ENCODE measurements at places on chromosomes 6 and 20.

- no peak for DNase-seq
Measured at GRCh38 chr20:45416917-45417316, 976 bp downstream of the PIGT start.

GRCh38 chr6:136403110-136403980 is 113.7 kb upstream of the BCLAF1 start:
- DNase-seq = no peak

DNA sequence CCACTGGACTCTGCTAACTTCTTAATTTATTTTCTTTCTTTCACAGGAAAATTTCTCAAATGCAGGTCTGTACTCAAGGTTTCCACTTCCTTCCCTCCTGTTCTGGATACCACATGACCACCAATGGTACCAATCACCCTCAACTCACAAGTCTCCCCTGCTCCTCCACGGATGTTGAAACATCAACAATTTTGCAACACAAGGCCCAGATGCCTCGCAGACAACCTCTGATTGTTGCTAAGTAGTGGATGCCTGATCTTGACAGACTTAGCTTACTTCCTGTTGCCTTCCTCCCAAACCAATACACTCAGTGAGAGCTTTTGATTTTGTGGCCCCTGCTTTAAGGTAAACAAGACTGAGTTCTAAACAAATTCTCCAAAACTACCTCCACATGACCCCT is 146.6 kb downstream of the FRK start:
- no peak for DNase-seq

DNA sequence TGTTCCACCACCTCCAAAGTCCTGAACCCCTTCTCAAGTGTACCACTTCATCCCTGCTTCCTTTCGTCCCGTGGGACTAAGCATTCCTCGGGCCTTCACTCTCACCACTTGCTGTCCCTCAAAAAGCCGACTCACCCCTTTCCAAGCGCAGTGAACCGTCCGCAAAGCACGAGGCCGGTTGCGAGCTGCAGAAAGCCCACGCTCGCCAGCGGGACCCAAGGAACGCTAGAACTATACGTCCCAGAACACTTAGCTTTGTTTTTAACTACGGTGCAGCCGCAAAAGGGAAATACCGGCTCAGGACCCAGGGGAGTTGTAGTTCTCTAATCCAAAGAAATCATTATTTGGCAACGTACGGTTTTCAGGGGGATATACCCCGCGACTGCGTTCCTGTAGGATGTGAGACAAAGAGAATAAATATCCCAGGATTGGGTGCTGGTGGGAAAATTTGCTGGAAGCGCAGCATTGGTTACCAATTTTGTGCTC is 416 bp upstream of the POLR1H start:
- DNase-seq = peak; percentile 30

- peak; percentile 79 for DNase-seq
Measured at GRCh38 chr20:52312132-52312729, 120.7 kb upstream of the ZFP64 start.

GRCh38 chr20:17699931-17700351 is at the start of gene BANF2:
Gene BANF2, plus strand, starts transcription at chr20:17699966. Its CDS starts 25,060 bp downstream, at chr20:17725026.
- no peak for DNase-seq

- no peak for DNase-seq
Measured at GRCh38 chr6:112033791-112034615, 19.9 kb upstream of the CCN6 start.

DNA sequence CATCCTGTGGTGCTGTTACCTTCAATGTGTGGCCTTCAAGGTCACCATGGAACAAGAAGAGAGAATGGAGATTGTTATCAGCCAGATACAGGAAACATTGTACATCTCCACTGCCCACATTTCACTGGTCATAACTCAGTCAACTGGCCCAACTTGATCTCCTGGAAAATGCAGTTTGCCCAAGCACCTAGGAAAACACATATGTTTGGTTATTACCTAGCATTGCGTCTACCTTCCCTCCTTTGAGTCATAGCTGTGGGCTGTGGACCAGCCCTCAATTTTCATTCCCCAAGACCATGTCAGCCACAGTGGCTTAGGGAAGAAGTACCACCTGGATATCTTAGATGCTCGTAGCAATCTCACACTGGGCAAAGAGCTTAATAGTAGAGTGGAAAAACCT is 513.4 kb downstream of the KIF16B start:
- no peak for DNase-seq

DNA sequence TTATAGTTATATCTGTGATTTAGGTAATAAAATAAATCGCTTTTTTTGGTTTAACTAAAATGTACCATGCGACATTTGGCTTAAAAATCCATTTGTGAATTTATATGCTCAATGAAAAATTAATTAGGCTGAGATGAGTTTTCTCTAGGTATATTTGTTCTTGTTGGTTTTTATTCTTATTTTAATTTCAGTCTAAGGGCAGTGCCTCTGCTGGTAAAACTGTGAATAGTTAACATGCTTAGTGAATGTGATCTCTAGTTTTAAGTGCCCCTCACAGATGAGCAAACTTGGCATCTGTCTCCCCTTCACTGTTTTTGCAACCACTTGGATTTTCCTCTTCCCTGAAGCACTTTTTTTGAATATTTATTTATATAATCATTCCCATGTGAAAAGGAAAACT is 822.7 kb downstream of the GRIK2 start:
- no peak for DNase-seq

DNA sequence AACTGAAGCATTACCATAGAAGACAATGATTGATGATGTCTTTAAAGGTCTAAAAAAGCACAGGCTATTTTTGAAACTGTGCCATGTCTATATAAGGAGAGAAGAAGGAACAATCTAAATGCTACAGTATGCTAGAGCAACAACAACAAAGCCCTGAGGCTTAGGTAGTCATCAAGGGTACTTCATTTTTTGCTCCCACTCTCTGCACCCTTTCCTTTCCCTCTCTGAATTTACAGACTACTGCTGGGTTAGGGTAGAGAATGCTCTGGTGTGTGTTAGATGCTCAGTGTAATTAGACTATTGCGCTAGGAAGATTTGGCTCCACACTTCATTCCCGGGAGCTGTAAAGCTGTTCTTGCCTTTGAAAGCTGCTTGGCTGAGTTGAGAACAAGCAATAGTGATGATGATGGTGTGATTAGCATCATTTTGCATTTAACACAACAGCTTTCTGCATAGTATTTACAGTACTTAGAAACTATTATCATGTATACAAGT is 1262.5 kb upstream of the CITED2 start:
- no peak for DNase-seq

GRCh38 chr6:134605034-134605433 is 287.1 kb upstream of the SGK1 start:
- no peak for DNase-seq

GRCh38 chr20:4170621-4171537 is 155.5 kb upstream of the RNF24 start:
- no peak for DNase-seq

- no peak for DNase-seq
Measured at GRCh38 chr6:28738396-28738765, 185.4 kb downstream of the TRIM27 start.

DNA sequence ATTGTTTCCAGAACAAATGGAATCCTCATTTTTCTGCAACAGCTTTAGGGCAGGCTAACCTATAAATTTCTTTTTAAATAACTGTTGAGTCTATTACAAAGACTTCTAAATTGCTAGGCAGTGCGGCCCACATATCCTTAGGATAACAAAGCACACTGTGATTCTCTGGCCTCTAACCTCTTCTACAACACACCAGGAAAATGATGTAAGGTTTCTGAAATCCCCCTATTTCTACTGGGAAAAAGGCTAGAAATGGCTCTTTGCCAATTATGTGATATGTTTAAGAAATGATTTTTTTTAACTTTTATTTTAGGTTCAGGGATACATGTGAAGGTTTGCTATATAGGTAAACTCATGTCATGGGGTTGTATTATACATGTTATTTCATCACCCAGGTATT is 17.3 kb upstream of the NT5E start:
- DNase-seq = no peak

- no peak for DNase-seq
Measured at GRCh38 chr6:139308936-139309603, 17.3 kb upstream of the TXLNB start.

DNA sequence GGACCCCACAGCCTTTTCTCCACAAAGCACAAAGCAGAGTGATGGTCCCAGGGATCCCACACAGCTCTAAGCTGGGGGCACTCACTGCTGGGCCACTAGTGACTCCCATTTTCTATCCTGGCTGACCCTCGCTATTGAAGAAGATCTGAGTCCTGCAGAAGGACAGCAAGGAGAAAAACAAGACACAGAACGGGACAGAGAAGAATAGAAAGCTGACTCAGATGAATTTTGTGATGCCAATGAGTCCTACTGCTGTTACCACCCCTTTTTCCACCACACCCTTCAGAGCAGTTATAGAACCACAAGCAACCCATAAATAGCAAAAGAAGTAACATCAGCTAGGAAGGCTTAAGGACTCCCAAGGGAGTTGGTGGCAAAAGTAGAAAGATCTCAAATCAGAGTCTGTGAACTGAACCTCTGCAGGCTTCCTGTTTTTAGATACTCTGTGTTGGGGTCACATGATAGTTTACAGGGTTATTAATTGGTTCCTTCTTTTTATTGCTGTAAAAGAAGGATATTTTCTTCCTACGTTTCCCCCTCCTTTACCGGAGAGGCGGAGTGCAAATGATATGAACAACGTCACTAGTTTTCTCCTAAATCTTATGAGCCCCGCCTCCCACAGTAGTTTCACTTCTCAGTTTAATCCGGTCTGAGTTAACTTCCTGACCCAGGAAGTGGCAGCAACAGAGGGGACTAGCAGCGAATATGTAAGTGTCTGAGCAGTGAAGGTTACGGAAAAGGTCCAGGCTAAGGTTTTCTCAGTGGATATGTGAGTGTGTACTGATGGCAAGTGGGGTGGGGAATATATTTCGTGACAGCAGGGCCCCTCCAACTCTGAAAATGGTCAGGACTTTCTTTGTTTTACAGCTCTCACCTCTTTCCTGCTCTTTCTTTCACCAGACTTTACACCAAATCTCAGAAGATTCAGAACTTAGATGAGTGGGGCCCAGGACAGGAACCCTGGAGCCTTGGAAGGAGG is at the start of gene TRIM38:
TRIM38 (plus strand) TSS at position 654 of the 979 bp plus-strand sequence. CDS start 3,721 bp downstream, outside the sequence.
- no peak for DNase-seq

DNA sequence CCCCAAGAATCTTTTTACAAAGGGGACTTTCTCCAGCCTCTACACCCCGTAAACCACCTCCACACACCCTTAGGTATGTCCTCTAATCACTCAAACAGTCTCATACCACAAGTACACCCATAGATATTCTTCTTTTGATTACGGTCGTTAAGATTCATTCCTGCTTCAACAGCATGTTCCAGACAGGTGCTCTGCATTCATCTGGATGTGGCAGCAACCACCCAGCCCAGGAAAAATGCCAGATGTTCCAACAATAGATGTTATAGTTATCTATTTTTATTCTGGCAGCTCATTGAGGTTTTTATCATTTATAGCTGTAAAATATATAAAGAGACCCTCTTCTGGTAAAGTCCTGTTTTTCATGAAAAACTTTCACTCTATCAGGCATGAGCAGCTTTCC is 60.7 kb downstream of the SIM1 start:
- no peak for DNase-seq

- DNase-seq = no peak
Measured at GRCh38 chr6:56087421-56087820, 160.0 kb downstream of the COL21A1 start.

GRCh38 chr20:62737271-62737811 is 28.7 kb downstream of the NTSR1 start:
- no peak for DNase-seq

GRCh38 chr6:132369526-132369925 is 31.7 kb downstream of the MOXD1 start:
- DNase-seq = no peak

DNA sequence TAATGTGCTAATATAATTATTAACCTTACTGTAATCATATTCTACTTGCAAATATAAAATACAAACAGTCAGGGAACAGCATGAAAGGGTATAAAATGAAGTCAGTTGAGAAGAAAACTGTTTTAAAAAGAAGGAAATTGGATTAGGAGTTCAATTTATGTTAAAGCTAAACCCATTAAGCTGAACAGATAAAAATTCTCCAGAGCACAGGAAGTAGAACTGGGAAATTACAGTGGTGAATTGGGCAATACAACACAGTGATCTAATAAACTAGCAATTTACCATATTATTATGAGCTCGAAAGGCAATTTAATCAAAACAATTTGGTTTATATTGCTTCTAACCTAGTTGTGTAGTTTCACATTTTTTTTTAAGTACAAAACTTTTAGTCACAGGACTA is 407.4 kb upstream of the RGS17 start:
- no peak for DNase-seq

GRCh38 chr6:27986928-27987725 is 30.1 kb downstream of the OR2B6 start:
- DNase-seq = no peak

DNA sequence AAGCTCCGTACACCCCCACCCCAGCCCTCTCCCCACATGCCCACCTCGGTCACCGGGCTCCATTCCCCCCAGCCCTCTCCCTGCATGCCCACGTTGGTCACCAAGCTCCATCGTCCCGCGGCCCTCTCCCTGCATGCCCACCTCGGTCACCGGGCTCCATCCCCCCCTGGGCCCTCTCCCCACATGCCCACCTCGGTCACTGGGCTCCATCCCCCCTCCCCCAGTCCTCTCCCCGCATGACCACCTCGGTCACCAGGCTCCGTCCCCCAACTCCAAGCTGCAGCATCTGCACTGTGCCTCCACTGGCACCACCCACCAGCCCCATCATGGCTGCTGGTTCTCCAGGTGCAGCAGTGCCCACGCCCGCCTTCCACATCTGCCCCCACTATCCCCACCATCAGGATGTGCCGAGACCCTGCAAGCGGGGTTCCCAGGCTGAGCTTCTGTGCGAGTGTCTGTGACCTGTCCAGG is 16.8 kb downstream of the TAF4 start:
- no peak for DNase-seq

- DNase-seq = no peak
Measured at GRCh38 chr20:22414305-22414742, 170.0 kb downstream of the FOXA2 start.

- DNase-seq = no peak
Measured at GRCh38 chr6:37050045-37050853, 44.8 kb downstream of the FGD2 start.

DNA sequence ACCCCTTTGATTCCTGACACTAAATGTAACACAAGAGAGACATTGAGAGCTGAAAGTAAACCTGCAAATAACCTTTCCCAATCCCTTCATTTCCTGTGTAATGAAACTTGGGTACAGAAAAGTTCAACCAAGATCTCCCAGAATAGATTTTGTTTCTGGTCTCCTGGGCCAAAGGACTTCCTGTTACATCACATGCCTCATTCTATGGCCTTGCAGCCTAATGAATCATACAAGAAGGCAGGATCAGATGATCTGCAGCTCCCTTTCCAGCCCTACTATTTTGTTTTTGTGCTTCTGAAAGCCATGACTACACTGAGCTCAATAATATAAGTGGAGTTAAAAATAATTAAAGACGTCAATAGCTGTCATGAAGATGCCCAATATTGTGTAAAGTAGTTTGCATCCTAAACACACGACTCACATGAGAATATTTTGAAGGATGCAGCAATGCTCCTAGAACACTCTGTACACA is 73.4 kb upstream of the NOX3 start:
- DNase-seq = no peak

DNA sequence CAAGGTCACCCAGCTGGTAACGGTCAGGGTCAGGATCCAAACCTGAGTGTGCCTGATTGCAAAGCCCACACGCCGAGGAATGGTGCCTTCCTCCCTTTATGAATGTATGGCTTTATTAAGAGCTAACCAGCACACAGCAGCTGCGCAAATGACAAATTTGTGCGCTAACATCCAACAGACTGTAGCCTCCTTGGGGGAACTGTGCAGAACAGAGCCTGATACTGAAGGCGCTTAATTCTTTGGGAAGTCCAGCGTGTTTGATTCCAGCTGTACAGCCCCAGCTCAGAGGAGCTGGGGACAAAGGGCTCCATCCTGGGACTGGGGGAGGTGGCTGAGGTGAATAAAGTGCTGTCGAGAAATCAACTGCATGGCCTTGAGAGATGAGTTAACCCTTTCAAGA is 75.7 kb upstream of the JARID2 start:
- no peak for DNase-seq
